Activated CD4-positive, alpha-beta memory T cell treated with anti-CD3 and anti-CD28 coated beads for 36 hours (primary cell): ENCODE measurements at places on chromosomes 2 and 18. TPM values are rescaled to one million over a fixed set of nuclear protein-coding genes. Genes with fewer than 3 reads are reported as not detected.

Gene TCF23
- not detected for total RNA-seq

Gene DBI
- 149 TPM for total RNA-seq

Gene DOK6
- total RNA-seq: not detected

Gene TUBA4A
- total RNA-seq: 219 TPM

Gene LOXL3
- 1.1 TPM for total RNA-seq

Gene SFTPB
- total RNA-seq: not detected

GRCh38 chr2:79573895-79574674 is 61.2 kb downstream of the CTNNA2 start:
- no peak for DNase-seq

- DNase-seq: no peak
Observed at GRCh38 chr18:59941331-59941730, 41.5 kb downstream of the PMAIP1 start.

DNA sequence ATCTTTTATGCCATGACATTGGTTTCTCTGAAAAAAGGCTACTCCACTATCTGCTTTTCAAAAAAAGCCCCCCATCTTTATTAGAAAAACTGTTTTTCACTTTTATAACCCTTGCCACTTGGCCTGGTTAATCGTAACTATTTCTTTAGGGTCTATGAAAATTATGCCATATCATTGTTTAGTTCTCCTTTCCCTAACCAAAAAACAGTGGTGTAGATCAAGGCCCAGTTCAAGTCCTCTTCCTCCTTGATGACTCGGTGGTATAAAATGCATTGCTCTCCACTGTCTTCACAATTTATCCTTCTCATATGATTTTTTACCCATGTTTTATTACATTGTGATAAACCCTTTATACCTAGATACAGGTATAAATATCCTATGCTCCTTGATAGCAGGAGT is 205.5 kb downstream of the ZNF521 start:
- DNase-seq: no peak

- DNase-seq: no peak
Observed at GRCh38 chr18:10169064-10169562, 255.3 kb downstream of the VAPA start.

GRCh38 chr2:78407960-78408794 is 617.3 kb upstream of the REG3G start:
- no peak for DNase-seq

GRCh38 chr2:37644191-37644590 is 27.3 kb downstream of the CDC42EP3 start:
- DNase-seq: no peak

- DNase-seq: no peak
Observed at GRCh38 chr2:49600524-49600923, 446.2 kb upstream of the FSHR start.

DNA sequence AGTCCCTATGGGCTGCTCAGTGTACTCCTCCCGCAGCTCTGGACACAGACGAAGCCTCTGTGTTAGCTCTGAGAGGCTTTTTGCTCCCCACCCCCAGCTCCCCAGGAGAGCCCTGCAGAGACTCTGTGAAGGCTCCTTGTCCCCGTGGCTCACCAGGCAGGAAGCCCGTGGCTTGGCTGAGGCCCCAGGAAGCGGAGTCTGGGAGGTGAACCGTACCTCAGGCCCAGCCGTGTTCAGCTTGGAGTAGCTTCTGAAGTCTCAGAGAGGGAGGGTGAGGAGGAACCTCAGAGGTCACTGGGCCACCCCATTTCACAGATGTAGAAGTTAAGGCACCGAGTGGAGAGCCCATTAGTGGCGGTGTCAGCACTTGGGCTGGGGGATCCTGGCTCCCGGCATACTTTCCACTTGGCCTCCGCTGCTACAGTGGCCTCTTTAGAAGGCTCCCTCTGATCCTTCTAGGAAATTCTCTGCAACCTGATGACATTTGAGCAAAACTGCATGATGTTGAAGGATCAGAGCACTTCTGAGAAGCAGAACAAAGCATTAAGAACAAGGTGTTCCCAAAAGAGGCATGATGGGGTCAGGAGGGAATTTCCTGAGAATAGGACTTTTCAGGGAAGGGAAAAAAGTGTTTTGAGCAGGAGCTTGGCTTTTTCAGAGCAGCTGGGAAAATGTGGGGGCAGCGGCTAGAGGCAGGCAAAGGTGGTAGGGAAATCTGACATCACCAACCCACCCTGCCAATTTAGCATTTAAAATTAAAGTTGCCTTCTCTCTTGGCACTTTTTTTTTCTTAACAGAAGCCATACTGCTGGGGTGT is 79.1 kb downstream of the MCFD2 start:
- DNase-seq: no peak

- peak; percentile 8 for DNase-seq
Observed at GRCh38 chr2:218859988-218860831, 605 bp downstream of the WNT6 start.

- DNase-seq: peak; percentile 78
Observed at GRCh38 chr2:199850718-199851500, at the start of gene FTCDNL1. FTCDNL1 (minus strand) TSS chr2:199851192; CDS start chr2:199848962, 2,230 bp downstream.

DNA sequence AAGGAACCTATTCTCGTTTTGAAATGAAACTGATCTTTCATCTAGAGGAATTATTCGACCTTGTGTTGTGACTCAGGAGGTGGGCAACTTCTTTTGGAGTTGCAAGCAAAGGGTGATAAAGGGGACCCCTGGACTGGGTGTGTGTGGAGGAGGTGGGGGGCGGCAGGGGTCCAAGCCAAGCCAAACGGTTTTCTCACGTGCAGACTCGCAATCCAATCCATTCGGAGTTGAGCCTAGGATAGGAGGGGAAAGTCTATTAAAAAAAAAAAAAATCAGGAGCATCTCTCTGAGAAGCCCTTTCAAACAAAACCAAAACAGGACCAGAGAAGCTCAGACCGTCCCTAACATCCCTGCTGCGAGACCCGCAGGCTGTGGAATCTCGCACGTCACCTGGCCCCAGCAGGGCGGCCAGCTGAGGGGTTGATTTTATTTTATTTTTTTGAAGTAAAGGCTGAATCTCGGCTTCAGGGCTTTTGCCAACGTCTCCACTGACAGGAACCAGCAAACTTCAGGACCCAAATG is 3.7 kb upstream of the ZEB2 start:
- DNase-seq: no peak

- DNase-seq: no peak
Observed at GRCh38 chr18:79314838-79315388, 80.8 kb upstream of the NFATC1 start.
